Activated naive CD4-positive, alpha-beta T cell treated with Interleukin-2 at 50 U/mL for 16 hours (primary cell): ENCODE measurements at places on chromosomes 6 and 20.

DNA sequence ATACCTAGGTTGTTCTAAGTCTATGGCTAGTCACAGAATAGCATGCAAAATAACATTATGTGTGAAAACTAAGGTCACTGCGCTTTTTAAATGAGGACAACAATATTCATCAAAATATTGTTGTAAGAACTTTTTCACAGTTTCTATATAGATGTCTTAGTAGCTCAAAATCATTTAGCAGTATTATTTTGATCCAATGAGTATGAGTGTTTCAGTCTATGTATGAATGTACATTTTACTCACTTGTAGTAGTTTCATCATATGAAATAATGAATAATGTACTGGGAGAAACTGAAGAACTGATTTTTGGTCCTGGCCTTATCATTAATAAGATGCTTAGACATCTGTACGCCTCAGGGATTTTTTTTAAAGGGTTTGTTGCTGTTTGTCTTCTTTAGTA lies 16.5 kb upstream of the TMEM30A start:
- DNase-seq, result no peak

DNA sequence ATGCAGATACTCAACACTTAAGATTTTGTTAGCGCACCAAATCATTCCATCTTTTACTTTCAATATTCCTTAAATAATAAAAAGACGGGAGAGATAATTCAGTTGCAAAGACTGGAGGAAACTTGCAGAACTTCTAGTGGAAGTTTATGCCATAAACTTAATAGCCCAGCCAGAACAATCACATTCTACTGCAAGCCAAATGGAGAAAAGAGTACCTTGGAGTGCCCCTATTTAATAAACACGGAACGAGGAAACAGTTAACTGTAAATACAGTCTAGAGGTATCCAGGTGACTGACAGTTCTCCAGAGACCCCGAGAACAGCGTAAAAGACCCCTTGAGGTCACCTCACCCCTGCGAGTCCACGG lies 635 bp downstream of the SLC35B3 start:
- no peak for DNase-seq

DNA sequence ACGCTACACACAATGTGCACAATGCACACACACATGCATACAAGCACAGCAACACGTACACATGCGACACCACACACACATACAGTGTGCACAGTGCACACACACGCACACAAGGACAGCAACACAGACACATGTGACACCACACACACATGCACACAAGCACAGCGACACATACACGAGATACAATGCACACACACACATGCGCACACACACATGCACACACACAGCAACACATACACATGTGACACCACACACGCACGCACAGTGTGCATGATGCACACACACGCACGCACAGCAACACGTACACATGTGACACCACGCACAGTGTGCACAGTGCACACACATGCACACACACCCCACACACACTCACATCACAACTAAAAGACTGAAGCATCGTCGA lies 327.3 kb downstream of the THBS2 start:
- DNase-seq, result no peak

GRCh38 chr20:51569815-51570738 lies 27.6 kb upstream of the NFATC2 start:
- DNase-seq, result no peak

- no peak for DNase-seq
These were observed 6.9 kb upstream of the SIRPB1 start for GRCh38 chr20:1626528-1627199.

DNA sequence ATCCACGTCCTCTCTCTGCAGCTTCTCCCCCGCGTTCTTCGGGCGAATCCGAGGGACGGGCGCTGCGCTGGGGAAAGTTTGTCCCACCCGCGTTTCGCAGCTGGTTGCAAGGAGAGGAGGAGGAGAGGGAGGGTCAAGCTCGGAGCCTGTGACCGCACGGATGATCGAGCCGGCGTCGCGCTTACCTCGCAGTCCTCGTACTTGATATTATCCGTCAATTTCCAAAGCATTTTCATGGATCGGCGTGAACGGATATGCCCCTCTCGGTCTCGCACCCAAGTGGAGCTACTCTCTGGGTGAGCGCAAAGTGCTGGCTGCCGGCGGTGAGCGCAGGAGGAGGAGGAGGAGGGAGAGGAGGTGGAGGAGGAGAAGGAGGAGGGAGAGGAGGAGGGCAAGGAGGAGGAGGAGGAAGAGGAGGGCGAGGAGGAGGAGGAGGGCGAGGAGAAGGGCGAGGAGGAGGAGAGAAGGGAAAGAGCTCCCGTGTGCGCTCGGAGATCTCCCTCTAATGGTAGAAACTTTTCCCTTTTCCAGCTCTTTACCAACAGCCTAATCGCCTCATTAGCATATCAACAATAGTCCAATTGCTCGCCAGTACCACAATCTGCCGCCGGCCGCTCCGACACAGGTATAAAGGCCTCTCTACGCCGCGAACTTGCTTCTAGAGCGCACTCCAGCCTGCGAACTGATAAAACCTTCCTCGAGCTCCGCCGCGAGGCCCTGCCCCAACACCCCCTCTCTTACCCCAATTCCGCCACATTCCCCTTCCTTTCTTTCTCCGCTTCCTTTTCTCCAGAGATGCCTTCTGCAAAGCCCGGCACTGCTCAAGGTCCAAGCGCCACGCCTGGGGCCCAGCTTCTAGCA lies at the start of gene TFAP2A:
TSS of gene TFAP2A (minus strand) at position 319 of the 861 bp plus-strand sequence. CDS start at position 236, 83 bp downstream.
- DNase-seq, result no peak

- no peak for DNase-seq
These were observed 36.9 kb downstream of the APCDD1L start for GRCh38 chr20:58478141-58478805.

DNA sequence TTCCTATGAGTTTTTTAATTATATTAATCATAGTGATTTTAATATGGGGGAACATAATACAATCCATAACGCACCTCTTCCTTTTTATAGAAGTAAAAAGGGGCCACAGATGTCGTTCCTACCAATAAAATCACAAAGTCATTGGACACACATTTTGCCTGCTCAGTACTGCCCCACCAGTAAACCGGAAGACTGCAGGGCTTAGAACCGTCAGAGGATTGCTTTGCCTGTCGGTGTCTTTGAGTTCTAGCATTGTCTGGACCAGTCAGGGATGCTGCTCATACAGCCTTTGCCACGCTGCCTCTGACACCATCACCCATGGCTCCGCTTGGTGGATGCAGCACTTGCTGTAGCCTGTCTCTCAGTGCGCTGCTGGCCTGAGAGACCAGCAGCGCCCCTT lies 853.6 kb downstream of the C6orf118 start:
- DNase-seq, result no peak

GRCh38 chr6:168093071-168093505 lies 14.1 kb upstream of the FRMD1 start:
- DNase-seq, result no peak

DNA sequence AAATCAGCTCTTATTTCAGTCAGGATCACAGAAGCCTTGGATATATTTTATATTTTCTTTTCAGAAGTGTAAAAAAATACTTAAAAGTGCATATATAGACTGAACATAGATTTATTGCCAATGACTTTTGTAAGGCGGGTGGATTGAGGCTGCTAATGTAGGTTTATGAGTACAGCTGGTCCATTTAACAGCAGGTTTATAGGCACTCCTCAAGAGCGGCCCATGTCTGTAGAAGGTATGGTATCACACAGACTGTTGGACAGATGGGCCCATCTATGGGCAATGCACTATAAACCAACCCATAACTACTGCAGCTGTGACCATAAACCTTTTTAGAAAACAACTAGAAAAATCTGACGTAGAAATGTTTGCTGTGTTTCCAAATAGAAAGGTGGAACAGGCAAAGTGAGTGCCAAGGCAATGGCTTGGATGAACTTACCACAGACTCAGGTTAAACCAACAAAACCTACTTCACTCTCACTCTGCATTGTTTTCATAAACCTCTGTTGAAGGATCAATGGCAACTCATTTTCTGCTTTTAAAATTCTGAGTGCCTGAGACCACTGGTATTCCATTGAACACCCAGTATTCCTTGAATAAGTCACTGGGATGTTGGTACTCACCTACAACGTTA lies 170.6 kb upstream of the EYA4 start:
- no peak for DNase-seq

DNA sequence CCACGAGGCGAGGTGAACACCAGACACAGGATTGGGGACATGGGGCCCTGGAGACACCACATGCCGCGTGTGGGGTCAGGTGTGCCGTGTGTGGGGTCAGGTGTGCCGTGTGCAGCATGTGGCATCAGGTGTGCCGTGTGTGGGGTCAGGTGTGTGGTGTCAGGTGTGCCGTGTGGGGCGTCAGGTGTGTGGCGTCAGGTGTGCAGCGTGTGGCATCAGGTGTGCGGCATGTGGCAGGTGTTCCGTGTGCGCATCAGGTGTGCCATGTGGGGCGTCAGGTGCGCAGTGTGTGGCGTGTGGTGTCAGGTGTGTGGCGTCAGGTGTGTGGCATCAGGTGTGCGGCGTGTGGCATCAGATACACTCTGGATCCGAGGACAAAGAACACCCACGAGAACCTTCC lies 77.9 kb downstream of the WDR27 start:
- DNase-seq, result no peak

DNA sequence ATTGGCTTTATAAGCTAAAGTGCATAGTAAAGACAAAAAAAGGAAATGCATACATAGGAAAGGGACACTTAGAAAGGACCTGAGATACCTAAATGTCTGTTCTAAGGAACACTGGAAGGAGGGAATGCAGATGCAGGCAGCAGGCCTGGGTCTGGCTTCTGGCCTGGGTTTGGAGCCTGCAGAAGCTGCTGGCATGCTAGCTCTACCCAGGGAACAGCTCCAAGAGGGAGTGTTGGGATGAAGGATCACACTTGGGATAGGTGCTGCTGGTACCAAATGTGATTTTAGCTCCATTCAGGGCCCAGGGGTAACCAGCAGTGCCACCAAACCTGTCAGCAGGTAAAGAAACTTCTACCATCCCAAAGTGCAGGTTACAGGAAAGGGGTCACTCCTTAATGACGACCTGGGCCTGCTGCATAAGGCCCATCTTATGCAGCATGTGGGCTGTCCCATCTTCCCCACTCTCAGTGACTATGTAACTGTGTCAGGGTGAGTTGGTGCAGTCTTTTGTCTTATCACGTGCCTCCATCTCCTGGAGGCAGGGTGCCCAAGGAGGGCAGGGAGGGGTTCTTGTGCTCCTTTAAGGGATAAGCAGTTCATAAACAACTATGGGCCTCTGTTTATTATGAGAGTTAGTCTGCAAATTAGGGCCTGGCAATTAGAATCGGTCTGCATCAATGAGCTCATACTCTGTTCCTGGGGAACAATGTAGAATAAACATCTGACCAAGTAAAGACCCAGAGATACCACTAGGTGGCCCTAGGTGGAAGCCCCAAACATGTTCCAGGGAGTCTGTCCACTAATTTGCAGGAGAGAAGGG lies 26.9 kb downstream of the DDX27 start:
- no peak for DNase-seq

DNA sequence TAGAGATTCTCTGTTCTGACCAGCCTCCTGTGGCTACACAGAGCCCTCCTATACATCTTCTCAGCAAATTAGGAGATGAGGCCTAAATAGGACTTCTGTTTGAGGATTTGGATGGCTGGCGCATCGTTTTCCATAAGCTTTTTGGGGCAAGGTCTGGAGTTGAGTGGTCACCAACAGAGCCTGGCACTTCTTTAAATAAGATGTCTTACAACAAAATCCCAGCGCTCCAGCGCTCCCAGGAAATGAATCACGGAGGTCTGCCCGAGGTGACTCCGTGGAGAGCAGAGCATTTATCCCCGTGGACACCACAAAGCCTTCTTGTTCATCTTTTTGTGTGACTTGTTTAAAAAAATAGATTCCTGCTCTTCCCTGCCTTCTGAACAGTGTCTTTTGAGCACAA lies 75.3 kb downstream of the GNAS-AS1 start:
- no peak for DNase-seq

- no peak for DNase-seq
These were observed 316.7 kb upstream of the HS3ST5 start for GRCh38 chr6:114659513-114659912.
